Stimulated activated CD4-positive, alpha-beta T cell treated with anti-CD3 and anti-CD28 coated beads, TNF-alpha, amount 100 ng/mL, for 24 hours (primary cell): ENCODE measurements at places on chromosomes 11 and 22.
A peak's percentile ranks its signal among the peaks of the same experiment; 100 is the strongest.

DNA sequence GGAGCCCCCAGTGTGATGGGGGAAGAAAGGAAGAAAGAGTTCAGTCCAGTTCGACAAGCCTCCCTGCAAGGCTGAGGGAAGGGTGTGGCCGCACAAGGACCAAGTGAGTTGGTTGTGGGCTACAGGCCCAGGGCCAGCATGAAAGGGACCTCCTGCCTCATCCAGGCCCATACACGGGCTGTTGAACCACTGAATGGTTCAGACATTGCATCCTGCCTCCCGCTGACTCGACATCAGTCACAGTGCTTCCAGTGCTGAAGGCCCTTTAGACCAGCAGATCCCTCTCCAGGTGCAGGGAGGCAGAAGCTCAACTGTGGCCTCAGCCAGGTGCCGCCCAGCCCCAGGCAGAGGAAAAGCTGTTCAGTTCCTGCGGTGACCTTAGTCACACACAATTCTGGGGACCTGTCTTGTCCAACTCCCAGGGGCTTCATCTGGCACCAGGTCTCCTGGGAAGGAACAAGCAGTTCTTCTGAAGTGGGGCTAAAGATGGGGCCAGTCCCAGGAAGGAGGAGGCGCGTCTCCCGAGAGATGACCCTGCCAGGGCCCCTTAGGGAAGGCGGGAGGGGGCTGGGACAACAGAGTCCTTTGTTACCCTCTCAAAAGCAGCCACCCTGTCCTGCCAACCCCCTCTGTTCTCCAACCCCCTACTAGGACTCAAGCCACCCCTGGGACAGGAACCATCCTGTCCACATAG, 6.6 kb downstream of the ARRB1 start:
- DNase-seq = no peak

DNA sequence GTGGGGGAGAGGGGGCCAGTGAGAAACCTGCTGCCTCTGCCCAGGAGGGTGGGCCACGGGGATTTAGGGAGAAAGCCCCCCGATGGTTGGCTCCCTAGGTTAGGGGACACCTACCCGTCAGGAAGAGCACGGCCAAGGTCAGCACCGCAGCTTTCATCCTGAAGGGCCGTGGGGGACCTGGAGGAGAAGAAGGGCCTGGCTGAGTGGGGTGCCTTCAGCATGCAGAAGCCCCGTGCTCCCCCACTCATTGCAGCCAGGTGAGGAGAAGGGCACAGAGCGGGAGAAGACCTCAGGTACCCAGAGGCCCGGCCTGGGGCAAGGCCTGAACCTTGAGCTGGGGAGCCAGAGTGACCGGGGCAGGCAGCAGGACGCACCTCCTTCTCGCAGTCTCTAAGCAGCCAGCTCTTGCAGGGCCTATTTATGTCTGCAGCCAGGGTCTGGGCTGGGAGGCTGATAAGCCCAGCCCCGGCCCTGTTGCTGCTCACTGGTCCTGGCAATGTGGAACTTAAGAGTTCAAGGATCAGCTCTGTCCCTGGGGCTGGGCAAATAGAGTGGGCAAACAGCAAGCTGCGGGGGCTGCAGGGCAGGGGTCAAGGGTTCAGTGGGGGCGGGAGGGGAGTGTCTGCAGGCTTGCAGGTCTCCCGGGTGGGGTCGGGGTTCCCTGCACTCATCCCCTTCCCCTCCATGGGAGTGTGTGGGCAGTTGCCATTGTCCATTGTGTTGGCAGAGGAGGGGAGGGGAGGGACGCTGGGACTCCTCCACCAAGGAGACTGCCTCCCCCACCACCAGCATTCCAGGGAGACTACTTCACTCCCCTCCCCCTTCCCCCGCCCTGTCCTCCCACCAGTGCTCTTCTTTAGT, at the start of gene APOA1:
TSS of gene APOA1 (minus strand) at position 392 of the 861 bp plus-strand sequence. CDS start at position 157, 235 bp downstream.
- no peak for DNase-seq

DNA sequence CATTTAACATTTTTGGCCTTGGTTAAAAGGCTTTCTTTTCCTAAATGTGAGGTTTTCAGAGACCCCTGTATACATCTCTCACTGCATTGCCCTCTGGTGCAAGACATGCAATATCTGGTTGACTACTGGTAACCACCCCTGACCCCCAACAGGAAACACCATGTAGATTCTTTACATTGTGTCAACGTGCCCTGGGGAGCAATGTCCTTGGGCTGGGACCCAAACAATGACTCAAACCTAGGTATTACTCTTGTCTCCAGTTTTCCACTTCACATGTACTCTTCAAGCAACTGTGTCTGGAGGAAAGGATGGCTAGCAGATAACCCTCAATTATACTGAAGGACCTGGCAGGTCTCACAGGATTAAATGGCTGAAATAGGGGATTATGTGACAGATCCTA, 1.1 kb upstream of the GPR83 start:
- DNase-seq = no peak

GRCh38 chr11:114350022-114350421, 50.3 kb downstream of the C11orf71 start:
- no peak for DNase-seq

GRCh38 chr11:124108156-124108555, 7.1 kb upstream of the VWA5A start:
- no peak for DNase-seq

- DNase-seq = no peak
Measured at GRCh38 chr11:50298182-50298988, 265.7 kb downstream of the OR4C45 start.

DNA sequence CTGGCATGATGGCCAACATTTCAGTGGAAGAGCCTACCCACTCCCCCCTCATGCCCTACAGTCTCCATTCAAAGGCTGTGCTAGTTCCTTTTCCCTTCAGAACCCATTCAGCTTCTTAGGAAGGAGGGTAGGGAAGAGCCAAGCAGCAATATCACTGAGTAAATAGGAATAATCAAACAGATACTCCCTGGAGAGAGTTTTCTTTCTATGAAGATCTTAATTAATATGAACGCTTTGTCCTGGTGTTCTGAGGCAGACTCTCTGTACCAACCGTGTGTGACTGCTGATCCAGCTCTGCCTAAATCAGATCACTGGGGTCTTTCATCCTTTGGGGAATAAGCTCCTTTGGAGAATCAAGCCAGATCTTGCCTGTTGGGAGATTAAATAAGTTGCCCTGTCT, 75.2 kb upstream of the NNMT start:
- DNase-seq = no peak

- DNase-seq = no peak
Measured at GRCh38 chr22:36360871-36361383, 26.8 kb downstream of the MYH9 start.

DNA sequence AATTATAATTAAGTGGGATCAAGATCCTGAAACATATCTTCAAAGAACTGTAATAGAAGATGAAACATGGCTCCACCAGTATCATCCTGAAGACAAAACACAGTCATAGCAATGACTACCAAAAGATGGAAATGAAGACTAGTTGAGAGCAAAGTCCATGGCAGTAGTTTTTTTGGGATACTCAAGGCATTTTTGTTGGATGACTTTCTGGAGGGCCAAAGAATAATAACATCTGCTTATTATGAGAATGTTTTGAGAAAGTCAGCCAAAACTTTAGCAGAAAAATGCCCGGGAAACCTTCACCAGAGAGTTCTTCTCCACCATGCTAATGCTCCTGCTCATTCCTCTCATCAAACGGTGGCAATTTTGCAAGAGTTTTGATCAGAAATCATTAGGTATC, 809.4 kb upstream of the RAG2 start:
- DNase-seq = no peak

DNA sequence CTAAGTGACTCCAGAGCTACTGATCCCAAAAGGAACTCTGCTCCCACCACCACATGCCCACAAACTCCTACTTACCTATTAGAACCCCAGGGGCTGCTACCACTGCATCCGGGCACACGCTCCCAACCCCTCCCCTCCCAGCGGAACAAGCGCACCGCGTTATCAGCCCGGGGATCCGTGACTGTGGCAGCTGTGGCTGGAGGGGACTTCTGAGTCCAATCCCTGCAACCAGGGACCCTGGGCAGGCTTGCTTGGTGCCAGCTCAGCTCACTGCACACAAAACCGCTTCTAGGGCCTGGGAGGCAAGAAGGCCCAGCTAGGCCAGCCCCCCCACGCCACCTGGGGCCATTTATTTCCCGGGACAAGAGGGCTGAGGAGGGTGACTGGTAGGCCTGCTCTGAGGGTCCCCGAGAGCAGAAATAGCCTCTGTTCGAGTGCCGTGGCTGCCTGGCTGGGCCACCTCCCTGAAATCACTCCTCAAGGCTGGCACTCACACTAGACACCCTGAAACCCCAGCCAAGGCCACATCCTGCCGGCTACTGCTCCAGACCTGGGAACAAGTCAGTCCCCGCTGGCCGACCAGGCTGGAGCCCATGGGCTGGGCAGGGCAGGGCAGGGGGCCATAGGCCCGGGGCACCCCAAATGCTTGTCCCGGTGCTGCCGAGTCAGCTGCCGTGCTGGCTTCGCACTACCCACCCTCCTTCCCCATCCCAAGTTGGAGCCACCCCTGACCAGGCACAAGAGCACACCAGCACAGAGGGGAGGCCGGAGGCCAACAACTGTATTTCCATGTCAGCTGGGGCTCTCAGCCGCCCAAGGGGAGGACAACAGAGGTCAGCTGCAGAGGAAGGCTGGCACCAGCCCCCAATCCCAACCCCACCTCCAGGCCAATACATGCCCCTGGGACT, 1.9 kb upstream of the IFITM10 start:
- DNase-seq = no peak

DNA sequence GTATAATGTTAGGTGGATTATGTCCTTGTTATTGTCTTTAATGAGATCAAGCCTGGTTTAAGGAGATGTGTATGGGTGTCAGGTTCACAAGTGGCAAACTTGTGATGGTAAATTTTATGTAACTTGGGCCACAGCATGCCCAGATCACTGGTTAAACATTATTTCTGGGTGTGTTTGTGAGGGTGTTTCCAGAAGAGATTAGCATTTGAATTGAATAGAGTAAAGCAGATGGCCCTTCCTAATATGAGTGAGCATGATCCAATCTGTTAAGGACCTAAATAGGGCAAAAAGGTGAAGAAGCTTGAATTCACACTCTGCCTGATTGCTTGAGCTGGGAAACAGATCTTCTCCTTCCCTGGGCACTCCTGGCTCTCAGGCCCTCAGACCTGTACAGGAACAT, 20.7 kb downstream of the OR5B21 start:
- DNase-seq = no peak

- peak; percentile 49 for DNase-seq
Measured at GRCh38 chr11:12411806-12412727, 34.7 kb downstream of the PARVA start.

- DNase-seq = no peak
Measured at GRCh38 chr22:40487663-40488249, 117.4 kb downstream of the SGSM3 start.

DNA sequence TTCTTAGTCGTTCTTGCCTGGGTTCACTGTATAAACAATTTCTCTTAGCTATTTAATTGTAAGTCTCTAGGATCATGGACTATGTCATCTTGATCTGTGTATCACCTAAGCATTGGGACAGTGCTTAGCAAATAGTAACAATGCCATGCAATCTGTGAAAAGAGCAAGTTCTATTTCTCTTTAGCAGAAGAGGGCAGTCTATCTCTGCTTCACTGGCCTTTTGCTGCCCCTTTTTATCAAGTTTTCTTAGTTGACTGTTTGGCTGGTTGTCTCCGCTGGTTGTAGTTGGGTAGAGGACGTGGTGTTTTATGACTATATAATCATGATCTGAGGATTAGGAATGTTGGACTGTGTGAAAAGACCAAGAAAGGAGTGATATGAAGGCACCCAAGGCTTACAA, 315.0 kb downstream of the JRKL start:
- no peak for DNase-seq

GRCh38 chr22:39833610-39834009, 60.0 kb downstream of the ENTHD1 start:
- DNase-seq = no peak

DNA sequence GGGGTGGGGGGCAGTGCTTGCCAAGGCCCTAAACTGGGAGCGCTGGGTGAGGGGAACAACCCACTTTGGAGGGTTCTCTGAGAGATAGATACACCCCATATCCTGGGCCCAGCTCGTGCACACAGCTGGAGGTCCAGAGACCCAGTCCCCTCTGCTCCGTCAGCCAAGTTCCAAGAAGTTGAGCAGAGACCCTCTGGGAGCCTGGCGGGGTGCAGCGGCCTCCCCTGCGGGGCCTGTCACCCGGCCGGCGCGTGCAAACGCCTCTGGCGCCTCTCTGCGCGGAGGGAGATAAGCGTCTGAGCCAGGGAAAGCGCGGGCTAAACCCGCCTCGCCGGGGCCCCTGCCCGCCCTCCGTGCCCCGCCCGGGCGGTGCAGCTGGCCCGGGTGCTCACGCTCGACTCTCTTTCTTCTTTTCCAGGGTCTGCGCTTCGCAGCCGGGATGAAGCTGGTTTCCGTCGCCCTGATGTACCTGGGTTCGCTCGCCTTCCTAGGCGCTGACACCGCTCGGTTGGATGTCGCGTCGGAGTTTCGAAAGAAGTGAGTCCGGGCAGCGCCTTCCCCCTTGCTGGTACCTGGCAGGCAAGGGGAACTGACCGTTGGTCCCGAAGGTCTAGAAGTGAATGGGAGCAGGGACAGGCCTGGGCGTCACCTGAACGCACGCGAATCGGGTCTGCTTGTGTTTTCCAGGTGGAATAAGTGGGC, 540 bp downstream of the ADM start:
- no peak for DNase-seq

DNA sequence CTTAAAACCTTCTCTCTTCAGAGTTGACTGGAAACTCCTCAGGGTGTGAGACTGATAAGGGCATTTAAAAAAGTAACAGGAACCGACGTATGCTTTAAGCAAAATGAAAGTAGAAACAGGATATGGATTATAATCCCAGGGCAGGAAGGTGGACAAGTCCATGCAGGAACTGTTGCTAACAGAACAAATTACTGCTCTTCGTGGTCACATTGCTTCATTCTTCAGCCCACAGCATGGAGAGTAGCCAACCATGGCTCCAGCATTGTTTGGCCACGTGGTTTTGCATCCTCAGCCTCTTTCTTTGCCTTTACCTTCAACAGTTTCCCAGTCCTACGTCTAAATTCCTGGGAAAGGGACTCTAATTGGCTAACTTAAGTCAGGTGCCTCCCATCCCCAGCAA, 563.1 kb upstream of the ISX start:
- DNase-seq = no peak

DNA sequence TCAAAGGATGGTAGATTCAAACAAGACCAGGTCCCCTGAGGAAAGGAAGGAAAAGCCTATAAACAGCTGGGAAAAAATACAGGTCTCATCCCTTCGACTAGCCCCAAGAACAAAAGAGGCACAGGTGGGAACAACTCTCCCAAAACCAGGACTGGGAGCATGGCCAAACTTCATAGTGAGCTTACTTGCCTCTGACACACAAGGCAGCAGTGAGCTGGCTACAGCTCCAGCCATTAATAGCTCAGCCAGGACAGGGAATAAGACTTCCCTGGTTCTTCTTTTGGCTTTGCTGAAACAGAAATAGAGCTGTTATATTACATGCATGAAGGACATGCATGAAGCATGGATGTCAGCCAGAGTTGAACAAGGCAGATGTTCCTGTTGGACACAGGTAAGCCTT, at the start of gene OR10A2:
TSS of gene OR10A2 (plus strand) at position 97 of the 400 bp plus-strand sequence. CDS start 6,698 bp downstream, outside the sequence.
- no peak for DNase-seq
